Omental fat pad (tissue), 4 donors: ENCODE measurements at places on chromosomes 12 and 14.

GRCh38 chr12:122893208-122894153, 2.4 kb downstream of the VPS37B start:
- DNase-seq: no peak

DNA sequence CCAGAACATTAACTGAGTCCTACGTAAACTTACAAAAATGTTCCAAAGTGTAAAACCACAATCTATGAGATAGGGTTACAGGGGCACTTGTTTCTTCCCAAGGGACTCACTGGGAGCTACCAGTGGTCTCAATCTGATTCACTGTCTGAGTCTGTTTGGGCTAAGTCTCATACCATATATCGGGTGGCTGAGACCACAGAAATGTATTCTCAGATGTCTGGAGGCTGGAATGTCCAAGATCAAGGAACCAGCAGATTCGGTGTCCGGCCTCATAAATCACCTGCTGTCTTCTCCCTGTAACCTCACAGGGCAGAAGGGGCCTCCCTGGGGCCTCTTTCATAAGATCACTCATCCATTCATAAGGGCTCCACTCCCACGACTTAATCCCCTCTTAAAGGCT, 616.3 kb upstream of the TMEM132C start:
- no peak for DNase-seq

- no peak for DNase-seq
Measured at GRCh38 chr12:110637869-110638441, 24.0 kb downstream of the TCTN1 start.

GRCh38 chr14:63432228-63432627, 110.9 kb downstream of the PPP2R5E start:
- DNase-seq: no peak

DNA sequence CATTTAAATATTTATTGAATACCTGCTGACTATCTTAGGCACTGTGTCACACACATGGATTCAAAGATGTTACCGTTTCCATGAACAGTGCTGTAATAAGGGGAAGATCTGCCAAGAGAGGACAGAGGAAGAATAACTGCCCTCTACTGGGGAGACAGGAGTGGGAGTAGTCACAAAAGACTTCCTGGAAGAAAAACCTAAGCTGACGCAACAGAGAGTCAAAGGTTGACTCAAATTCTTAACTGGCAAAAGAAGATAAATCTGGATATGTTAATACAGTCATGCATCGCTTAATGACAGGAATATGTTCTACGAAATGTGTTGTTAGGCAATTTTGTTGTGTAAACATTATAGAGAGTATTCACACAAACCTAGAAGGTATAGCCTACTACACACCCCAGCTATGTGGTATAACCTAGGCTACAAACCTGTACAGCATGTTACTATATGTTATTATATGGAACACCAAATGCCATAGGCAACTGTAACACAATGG, 51.5 kb downstream of the DCAF5 start:
- DNase-seq: no peak

DNA sequence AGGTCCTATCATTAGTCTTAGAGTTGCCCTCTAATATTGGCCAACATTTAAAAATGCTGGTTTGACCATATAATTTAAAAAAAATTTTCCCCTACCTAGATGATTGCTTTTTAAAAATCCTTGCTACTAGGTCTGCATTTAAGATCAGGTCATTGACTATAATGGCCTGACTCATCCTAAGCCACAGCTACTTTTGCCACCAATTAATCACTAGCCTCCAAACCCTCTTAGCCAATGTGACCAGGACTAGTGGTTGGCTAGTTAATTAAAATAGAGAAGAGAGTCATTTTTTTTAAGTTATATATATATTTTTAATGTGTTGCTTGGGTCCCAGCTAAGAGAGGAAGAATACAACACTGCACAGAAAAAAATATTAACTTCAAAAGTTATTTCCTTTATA, 57.5 kb downstream of the SOS2 start:
- DNase-seq: no peak

GRCh38 chr14:55579724-55580469, at the start of gene KTN1:
Gene KTN1, plus strand, starts transcription at chr14:55580207. Its CDS starts 31,842 bp downstream, at chr14:55612049.
- DNase-seq: no peak

DNA sequence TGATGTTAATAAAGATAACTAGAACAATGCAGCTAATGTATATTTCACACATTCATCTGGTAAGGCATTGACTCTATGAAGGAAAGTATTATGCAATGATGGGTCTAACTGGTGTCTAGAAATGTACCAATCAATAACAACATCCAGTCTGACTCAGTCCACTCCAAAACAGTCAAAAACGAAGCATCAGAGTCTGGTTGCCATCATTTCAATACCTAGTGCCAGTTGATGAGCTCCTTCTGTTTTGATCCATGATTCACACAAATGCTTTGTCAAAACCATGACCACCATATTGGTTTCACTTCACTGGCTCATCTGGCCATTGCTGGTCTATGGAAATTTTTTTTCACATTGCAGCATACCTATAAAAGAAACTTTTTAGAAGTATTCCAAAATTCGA, 747.2 kb upstream of the TMEM132C start:
- DNase-seq: no peak

DNA sequence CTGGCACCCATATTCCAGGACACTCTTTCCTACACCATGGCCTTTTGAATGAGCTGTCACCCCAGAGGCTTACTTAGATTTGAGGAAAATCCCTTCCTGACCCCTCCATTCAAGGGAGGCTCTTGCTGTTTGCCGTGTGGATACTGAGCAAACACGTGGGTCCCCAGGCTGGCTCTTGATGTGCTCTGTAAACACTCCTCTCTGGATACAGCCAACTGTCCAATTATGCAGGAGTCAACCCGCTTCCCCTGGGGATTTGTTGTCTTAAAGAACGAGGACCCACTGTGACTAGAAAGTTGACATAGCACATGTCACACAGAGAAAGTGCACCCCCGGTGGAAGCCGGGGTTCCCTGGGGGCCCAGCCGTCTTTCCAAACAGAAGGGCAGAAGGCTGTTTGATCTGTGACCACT, 75.8 kb upstream of the CEP83 start:
- DNase-seq: no peak

GRCh38 chr14:54267172-54267571, 129.6 kb upstream of the CDKN3 start:
- no peak for DNase-seq

DNA sequence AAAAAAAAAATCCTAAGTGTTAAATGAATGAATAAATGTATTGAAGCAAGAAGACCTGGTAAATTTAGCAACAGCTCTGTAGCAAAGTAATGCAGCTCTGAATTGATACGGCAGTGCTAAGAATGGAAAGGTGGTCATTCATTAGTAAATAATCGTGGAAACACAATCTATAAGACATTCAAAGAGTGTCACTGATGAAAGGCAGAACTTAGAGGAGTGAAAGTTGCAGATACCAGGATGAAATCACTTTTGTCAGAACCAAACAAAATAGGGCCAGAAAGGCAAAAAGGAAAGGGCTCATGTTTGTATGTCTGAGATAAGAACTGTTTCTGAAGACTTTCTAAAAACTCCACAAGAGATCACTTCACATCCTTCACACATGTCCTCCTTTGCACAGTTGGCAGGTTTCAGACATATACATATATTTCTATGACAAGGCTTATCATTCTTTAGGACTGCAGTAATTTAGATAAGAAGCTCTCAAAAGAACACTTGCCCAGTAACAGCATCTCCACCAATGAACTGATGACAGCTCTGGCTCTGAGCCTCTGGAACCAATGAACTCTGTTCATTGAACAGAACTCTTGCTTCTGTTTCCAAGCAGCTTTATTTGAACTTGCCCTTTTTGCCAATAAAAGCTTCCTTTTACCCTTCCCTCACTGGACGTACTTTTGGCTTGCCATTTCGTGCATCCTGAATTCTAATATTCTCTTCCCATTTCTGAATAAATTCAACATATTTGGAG, 4.2 kb upstream of the LRR1 start:
- no peak for DNase-seq

DNA sequence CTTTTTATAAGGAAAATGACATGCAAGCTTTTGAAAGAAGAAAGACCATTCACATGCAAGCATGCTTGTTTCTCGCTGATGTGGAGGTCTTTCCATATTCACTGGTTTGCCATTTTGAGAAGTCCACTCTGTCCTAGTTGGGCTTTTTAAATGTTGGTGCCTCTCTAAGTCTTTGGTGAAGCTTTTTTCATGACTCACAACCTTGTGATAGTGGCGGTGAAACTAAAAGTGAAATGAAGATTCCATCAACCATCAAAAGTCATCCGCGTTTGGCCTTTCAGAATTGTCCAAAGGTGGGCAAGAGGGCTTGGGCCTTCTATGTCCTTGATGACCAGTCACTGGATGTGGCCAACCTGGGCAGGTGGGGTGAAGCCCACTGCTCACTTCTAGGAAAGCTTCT, 4.3 kb downstream of the LRRC74A start:
- no peak for DNase-seq

DNA sequence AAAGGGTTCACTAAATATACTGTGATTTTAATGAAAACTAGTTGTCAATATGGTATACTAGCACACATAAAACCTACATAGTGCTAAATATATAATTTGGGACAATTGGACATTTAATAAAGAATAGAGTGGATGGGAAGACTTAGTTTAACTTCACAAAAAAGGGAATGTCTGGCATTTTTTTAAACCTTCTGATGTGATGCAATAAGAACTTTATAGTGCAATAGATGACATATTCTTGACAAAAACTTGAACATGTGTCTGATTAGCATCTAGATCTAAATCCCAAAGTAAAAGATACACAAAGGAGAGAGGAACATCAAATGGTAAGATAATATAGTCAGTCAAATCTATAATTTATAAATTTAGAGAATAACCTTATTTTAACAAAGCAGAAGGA, 488.3 kb upstream of the SYT1 start:
- no peak for DNase-seq

- DNase-seq: no peak
Measured at GRCh38 chr12:19055589-19055988, 73.9 kb upstream of the PLEKHA5 start.

- no peak for DNase-seq
Measured at GRCh38 chr14:105249182-105250007, 1.1 kb downstream of the BTBD6 start.

- DNase-seq: no peak
Measured at GRCh38 chr14:57089901-57090300, 178.8 kb downstream of the EXOC5 start.
